Effector memory CD4-positive, alpha-beta T cell (primary cell): ENCODE measurements at places on chromosomes 5 and 9.

DNA sequence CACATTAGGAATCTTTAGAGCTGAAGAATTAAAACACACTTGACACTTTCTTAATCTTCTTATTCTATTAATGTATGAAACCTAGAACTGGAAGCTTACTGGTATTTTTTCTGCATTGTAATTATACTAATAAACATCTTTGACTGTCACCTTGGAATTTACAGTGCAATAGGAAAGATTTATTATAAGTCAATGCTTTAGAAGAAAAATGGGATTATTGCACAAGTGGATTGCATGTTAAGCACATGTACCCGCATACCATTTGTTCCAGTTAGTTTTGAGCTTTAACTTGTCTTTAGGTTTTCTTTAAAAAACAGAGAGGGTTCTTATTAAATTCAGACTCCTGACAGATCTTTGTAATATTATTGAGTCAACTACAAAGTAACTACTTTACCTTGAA, 278.5 kb downstream of the CCDC171 start:
- no peak for DNase-seq

DNA sequence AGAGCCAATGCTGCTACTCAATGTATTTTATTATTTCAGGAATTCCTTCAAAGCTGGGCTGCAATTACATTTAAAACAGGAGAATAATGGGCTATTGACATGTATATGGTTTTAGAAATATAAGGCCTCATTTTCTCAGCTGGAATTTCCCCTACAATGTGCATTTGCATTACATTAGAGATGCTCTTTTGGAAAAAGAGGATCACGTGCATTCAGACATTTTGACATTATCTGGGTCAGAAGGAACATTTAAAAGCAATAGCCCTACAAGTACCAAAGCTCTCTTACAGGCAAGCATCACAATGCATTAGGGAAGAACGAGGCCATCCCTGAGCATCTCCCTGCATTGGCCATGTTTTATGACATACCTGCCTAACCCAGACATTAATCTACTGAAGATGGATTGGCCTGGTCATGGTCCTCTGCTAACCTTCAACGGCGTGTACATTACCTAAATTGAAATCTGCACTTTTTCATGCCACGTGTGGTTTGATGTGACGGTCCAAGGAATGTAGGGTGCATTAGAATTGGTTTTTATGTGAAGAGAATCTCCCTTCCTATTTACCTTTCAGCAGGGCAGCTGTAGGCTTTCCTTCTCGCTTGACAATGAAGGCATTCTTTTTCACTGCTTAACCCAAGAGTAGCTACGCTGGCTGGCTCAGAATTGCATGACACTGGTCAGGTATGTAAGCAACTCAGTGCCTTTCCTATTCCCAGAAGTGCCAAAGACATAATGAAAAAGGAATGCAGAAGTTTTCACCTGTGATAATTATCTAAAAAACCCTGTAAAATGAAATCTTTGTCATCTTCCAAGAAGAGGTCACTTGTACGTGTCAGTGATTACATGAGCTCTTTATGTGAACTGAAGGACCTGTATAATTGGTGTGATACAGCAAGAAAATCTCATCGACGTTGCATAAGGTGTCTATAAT, 212.3 kb upstream of the MPDZ start:
- no peak for DNase-seq

- no peak for DNase-seq
Measured at GRCh38 chr9:133453651-133454050, 6.1 kb upstream of the CACFD1 start.

- DNase-seq = no peak
Measured at GRCh38 chr5:151257731-151258181, 4.8 kb downstream of the GM2A start.

DNA sequence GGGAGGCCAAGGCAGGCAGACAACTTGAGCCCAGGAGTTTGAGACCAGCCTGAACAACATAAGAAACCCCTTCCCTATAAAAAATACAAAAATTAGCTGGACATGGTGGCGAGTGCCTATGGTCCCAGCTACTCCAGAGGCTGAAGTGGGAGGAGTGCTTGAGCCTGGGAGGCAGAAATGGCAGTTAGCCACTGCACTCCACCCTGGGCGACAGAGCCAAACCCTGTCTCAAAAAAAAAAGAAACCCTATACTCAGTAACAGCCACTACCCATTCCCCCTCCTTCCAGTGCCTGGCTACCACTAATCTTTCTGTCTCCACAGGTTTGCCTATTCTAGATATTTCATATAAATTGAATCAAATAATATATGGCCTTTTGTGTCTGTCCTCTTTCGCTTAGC, 14.3 kb upstream of the SIL1 start:
- no peak for DNase-seq

GRCh38 chr5:177093803-177094202, 7.1 kb downstream of the FGFR4 start:
- no peak for DNase-seq

DNA sequence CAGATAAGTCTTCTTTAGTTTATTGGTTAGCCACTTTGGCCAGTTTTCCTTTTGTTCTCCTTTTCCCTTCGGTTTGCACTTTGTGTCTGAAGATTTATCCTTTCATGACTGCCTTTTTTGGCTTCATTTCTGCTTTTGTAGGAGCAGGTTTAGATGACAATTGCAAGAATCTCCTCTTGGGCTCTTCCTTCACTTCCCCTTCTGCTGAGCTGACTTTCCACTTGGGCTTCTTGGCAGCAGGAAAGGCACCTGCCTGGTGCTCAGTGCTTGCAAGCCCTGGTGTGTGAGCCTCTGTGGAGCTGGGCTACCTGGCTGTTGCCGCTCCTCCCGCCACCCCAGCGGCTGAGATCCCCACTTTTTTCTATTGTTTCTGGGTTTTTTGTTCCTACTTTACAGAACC, 7.3 kb downstream of the CCDC112 start:
- DNase-seq = no peak

DNA sequence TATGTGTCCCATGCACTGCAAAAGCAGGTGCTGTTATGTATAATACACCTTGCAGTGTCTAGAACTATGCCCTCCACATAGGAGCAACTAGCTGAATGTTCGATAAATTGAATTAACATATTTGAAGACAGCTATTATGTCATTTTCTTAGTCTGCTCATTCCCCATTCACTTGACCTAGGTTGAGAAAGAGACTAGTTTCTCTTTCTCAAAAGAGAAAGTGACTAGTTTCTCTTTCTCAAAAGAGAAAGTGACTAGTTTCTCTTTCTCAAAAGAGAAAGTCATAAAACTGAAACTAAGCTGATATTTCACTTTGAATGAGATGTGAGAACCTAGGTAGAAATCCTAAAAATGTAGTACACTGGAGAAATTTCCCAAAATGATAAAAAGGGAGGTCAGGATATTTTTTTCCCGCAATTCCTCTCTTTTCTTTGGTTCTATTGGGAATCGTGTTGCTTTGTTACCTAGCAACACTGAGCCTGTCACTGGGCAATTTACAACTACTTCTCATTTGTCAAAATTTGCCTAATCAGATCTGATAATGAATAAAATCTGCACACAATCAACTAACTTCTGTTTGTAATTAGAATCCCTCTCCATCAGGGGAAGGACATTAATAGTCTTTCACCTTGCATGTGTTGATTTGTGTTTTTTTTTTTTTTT, 132.0 kb upstream of the GRIA1 start:
- no peak for DNase-seq

DNA sequence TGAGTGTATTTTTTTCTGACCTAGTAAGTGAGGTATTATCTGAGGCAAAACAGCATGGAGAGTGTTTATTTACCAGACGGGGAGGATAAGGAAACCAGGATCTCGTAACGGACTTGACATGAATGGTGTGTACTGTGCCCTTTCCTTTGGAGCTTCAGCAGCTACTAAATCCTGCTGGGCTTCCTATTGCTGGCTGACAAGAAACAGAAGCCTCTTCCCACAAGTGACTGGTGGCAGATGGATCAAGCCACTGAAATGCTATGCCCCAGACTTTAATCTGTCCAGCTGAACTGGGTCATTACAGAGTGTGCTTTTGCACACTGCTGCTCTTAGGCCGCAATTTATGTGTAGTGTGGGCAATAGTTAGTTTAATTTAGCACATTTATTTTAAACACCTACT, 162.7 kb upstream of the MRPS30 start:
- no peak for DNase-seq

DNA sequence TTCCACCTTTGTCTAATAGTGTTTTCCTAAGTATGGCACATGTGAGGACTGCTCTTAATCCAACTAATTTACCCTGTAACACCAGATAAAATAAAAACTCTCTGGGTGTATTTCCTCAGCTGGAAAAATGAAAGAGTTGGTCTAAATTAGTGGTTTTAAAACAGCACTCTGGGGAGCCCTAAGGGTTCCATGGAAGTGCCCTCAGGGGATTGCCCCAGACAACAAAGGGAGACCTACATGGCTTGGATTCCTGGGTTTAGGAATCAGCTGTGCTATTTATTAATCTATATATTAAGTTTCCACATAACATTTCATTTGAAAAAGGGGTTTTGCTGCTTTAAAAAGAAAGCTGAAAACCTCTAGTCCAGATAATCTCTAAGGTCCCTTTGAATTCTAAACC, 20.2 kb downstream of the ADAMTS6 start:
- DNase-seq = no peak

DNA sequence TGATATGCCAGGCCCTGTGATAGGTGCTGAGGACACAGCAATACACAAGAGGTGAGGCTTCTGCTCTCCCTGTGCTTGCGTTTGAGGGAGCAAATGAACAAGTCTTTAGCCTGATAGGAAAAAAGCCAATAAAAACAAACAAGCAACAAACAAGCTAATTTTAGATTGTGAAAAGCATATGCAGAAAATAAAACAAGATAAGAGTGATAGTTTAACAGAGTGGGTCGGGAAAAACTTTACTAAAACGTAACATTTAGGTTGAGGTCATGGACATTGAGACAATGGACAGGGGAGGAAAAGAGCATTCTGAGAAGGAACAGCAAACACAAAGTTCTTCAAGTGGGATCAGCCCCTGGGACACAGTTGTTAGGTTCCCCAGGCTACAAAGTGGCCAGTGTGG, 4.3 kb downstream of the SMIM3 start:
- DNase-seq = no peak

DNA sequence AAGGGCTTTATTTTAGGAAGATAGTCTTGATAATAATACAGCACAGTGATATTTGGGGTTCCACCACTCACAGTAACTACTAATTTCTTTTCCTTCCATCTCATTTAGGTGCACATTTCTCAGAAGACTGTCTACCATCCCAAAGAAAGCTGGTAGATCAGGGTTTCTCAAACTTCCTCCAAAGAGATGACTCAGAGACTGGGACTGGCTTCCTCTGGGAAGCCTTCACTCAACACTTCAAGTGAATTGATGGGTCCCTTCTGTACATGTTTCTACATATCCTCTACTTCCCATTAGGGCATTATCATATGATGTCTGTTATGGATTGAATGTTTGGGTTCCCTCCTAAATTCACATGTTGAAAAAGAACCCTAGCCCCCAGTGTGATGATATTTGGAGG, 138.5 kb downstream of the SPOCK1 start:
- DNase-seq = no peak

- no peak for DNase-seq
Measured at GRCh38 chr9:89486681-89487080, 11.2 kb downstream of the SEMA4D start.

- DNase-seq = no peak
Measured at GRCh38 chr5:17405976-17406375, 92.1 kb upstream of the TAF11L2 start.

GRCh38 chr9:128125580-128126354, 1.8 kb downstream of the PTGES2 start:
- DNase-seq = no peak

GRCh38 chr5:146040527-146040926, 64.8 kb downstream of the PLAC8L1 start:
- no peak for DNase-seq

GRCh38 chr9:5718296-5719032, 89.6 kb downstream of the RIC1 start:
- DNase-seq = no peak

- no peak for DNase-seq
Measured at GRCh38 chr5:81426359-81427030, 32.6 kb upstream of the ACOT12 start.

GRCh38 chr5:108749128-108749861, 1.6 kb downstream of the FER start:
- no peak for DNase-seq
